ENCODE measurements at places on chromosomes 1 and 21.

DNA sequence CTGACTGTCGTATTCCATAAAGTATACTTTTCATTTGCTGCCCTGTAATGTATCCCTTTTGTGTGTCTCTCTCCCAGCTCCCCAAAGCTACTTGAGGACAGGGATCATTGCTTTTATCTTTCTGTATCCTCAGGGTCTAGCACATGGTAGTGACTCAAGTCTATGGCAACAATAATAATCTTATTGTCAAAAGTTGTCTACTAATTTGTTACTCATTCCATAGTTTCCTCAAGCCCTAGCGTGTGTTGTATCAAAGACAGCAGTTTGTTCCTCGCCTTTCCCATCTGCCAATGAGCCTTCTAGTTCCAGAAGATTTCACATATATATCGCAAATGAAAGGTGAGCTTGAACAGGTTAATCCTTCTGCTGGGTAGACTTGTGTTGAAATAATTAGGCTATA, 9.8 kb upstream of the SLC30A1 start:
- no peak for DNase-seq

GRCh38 chr1:25836695-25837094, 16.9 kb downstream of the MTFR1L start:
- DNase-seq = no peak

DNA sequence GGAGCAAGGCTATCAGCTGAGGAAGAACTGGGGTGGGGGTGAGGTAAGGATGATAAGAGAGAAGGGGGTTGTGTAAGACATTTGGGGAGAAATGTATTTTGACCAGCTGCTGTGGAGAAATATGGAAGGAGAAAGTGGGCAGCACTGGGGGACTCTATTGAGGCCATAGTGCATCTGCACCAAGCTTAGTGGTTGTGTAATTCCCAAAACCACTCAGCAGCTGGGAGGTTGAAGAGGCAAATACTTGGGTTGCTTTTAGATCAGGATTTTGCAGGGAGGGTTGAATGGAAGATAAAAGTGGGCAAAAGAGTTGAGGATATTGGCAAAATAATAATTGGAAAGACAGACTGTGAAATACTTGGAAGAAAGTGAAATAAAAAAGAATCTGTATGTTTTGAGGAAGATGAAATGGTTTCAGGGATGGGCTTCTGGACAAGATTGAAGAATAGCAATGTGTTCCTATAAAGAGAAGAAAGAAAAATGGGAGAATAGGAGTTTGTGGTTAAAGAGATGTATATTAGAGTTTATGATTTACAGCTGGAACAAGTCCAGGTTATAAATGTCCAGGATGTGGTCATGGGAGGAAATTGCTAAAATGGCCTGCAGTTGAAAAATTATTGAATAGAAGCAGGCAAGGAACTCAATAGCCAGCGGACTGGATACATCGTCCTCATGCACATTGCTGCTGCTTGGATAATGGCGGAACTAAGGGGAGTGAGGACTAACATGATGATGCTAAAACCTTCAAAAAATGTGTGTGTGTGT, 162.7 kb downstream of the DNM3 start:
- DNase-seq = no peak

GRCh38 chr1:198264282-198264681, 107.5 kb downstream of the NEK7 start:
- DNase-seq = no peak

GRCh38 chr1:15676010-15676409, 8.1 kb upstream of the PLEKHM2 start:
- no peak for DNase-seq

DNA sequence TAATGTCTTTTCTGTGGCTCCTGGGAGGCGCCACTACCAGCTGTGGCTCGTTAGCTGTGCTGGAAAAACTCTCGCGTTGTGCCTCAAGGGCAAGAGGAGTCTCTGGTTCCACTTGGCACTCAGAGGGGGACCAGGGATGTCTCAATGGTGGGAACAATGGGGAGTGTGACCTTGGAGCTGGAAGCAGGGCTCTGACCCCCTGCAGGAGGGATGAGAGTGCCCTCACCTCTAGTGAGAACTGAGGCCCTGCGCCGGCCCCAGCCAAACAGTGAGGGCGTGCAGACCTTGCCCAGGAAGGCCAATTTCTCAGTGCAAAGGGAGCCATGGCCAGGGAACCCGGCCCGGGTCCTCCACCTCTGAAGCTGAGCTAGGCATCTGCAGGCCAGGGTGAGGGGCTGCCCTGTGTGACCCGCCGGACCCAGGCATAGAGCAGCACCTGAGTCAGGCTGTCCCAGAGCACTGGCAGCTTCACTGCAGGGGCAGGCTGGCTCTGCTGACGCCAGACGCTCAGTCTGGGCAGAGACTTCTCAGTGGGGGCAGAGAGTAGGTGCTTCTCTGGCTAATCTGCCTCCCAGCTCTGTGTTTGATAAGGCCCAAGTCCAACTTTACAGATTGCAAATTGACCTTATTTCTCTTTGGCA, 1.8 kb downstream of the RD3 start:
- no peak for DNase-seq
